PC-3 (cell line): ENCODE measurements at places on chromosomes 12 and 14.
A peak's percentile ranks its signal among the peaks of the same experiment; 100 is the strongest.

GRCh38 chr12:8987685-8988084 lies 1.7 kb upstream of the KLRG1 start:
- DNase-seq = no peak

GRCh38 chr12:113347892-113348291 lies 10.5 kb upstream of the PLBD2 start:
- no peak for DNase-seq

GRCh38 chr14:54356172-54356571 lies 40.6 kb upstream of the CDKN3 start:
- DNase-seq = peak; percentile 100

- DNase-seq = no peak
Observed at GRCh38 chr12:75184516-75184915, 25.1 kb downstream of the KCNC2 start.

GRCh38 chr12:55908726-55909512 lies 18.8 kb downstream of the PYM1 start:
- peak; percentile 42 for DNase-seq

GRCh38 chr12:92561543-92561899 lies 141.3 kb upstream of the PLEKHG7 start:
- DNase-seq = no peak

DNA sequence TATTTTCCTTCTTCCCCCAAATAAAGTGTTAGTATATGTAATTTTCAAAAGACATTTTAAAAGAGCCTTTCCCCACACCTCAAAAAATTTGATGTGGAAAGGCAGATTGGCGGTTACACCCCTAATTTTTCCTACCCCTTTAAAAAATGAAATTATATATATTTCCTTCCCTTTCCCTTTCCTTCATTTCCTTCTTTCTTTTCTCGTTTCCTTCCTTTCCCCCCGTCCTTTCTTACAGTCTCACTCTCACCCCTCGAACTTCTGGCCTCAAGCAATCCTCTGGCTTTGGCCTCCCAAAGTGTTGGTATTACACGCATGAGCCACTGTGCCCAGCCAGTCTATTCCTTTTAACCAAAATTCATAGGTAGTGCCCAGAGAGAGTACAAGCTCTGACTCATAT lies 4.2 kb upstream of the UNC119B start:
- DNase-seq = peak; percentile 46

DNA sequence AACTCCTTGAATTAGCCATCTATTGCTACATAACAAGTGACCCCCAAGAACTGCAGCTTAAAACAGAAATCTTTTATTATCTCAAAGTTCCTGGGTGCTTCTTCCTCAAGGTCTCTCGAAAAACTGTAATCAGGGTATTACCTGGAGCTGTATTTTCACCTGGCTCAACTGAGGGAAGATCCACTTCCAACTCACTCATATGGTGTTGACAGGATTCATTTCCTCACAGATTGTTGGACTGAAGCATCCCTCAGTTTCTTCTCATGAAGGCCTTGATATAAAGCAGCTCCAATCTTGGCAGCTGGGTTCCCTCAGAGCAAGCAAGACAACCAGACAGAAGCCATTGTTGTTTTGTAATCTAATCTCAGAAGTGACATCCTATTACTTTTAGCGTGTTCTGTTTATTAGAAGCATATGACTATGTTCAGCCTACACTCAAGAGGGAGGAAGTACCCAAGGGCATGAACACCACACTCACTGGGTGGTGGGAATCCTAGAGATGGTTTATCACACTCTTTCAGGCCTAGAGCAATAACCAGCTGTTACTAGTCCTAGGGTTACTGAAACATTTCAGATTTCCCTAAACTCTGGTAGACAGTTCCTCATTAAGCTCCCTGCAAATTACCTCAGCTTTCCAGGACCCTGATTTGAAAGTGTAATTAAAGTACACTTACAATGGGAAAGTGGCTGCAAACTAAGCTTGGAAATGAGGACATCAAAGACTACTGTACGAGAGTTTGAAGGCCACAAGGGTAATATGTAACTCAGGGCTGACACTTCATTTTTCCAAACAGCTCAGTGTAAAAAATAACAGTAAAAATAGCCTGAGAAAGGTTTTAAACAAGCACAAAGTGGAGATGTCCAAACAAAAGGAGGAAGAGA lies 222.2 kb downstream of the SEC23A start:
- DNase-seq = no peak

DNA sequence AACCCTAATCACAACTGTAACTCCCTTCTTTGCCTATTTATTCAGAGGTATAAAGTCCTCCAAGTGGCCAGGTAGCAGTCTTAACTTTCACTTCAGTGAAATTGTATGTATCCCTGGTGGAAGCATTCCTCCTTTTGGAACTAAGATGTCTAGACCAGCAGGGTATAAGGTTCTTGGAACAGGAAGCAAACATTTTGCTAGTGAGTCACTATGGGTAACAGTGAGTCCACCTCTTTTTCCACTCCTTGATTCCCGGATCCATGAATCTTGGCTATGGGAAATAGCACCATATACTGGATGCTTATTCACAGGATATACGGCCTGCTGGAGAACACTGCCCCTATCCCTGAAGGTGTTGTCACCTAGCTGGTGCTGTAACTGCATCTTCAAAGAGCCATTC lies 80.2 kb downstream of the KCNA5 start:
- DNase-seq = no peak

- DNase-seq = no peak
Observed at GRCh38 chr14:83646228-83646627, 1883.7 kb upstream of the FLRT2 start.

- DNase-seq = peak; percentile 56
Observed at GRCh38 chr14:52706286-52706685, 714 bp upstream of the PSMC6 start.

DNA sequence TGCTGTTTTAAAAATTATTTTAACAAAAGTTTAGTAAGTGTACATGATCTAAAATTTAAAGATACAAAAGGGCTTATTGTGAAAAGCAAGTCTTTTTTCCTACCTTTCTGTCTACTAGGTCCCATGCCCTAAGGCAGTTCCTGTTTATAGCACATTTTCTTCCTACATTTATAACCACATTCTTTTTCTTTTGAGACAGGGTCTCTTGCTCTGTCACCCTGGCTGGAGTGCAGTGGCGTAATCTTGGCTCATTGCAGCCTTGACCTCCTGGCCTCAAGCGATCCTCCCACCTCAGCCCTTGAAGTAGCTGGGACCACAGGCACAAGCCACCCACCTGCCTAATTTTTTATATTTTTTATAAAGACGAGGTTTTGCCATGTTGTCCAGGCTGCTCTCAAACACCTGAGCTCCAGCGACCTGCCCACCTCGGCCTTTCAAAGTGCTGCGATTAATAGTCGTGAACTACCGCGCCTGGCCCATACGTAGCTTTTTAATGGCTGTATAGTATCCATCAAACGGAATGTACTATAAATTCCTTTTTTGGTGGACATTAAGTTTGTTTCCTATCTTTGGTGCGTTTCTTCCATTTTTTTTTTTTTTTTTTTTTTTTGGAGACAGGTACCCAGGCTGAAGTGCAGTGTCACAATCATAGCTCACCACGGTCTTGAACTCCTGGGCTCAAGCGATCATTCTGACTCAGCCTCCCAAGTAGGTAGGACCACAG lies 20.9 kb downstream of the FRS2 start:
- DNase-seq = no peak

GRCh38 chr12:46459861-46460545 lies 87.4 kb upstream of the SLC38A2 start:
- no peak for DNase-seq

GRCh38 chr12:127548123-127548553 lies 718.8 kb upstream of the TMEM132C start:
- DNase-seq = peak; percentile 94

DNA sequence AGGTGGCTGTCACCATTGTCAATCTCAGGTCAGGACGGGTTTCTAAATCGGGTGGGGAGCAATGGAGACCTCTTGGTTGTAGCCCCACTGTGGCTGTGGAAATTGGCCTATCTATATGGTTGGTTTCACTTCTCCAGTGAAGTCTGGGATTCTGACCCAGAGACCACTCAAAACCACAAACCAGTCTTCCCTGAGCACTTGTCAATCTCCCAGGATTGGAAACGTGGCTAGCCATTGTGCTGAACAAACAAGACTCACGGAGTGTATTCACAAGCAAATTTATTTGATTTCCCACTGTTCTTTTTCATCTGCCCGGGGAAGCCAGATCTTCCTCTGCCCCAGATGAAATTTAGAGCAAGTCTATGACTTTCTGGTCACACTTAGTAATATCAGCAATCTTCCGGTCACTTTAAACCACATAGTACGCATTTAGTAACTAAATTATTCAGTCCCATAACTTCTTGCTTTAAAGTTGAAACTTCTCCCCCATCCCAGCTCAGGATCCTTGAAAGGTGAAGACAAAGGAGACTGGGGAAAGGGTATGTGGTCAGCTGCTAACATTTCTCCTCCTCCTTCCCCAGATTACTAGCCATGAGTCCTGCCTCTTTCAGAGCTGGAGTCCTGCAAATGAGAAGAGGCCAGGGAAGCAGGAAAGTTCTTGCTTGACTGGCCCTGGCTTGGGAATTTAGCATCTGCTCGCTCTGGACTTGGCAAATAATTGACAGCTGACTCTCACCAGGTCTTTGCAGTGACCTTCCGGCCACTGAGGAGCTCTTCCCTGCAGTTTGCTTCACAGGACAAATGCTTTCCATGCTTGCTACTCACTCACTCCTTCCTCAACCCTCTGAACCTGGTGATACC lies 123.2 kb upstream of the MAX start:
- DNase-seq = no peak

DNA sequence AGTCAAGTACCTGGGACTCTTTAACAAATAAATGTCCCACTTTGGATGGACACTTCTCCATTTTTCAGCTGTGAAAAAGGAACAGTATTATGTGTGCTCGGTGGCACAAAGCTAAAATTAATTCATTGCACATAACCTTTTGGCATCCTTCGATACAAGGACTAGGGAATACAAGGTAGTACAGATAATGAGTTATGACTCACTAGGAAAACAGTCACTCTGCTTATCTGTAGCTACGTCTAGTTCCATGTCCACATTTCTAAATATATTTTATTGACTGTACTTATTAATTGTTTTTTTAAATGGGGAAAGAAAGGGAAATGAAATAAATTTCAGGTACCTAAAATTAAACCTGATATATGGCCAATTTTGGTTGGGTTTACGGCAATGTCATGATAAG lies 35.2 kb upstream of the RIC8B start:
- DNase-seq = peak; percentile 15

DNA sequence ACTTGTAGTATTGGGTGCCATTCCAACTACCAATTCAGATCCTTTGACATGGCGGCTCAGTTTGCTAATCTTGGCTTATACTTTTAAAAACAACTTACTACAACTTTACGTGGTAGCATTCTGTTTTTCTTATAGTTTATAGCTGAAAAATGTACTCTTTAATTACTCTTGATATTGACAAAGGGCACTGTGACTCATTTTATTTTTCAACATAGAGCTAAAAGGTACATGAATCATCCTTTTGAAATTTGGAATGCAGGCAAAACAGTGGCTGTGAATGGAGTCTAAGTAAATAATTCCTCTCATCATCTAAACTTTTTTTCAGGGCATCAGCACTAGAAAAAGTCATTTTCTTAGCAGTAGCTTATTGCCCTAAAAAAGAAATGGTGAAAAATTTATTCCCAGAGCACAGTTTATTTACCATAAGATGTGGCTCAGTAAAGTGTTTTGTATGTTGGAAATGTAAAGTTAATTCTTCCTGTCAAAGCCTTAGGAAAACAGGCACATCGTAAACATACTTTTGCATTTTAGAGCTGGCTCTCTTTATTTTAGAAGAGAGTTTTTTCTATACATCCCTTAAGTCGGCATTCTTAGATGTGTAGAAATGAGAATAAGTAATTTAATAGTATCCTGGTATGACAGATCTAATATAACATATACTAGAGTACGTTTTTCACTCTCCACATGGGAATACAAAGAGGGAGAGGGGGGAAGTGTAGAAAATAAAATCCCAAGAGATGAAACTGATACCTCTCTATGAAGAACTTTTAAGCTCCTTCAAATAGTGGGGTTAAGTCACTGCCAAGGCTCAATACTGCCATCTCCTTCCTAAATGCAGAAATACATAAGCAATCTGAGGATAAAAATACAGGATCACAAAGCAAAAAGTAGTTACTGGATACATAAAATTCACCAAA lies 55.2 kb downstream of the SLC25A21 start:
- DNase-seq = peak; percentile 95

DNA sequence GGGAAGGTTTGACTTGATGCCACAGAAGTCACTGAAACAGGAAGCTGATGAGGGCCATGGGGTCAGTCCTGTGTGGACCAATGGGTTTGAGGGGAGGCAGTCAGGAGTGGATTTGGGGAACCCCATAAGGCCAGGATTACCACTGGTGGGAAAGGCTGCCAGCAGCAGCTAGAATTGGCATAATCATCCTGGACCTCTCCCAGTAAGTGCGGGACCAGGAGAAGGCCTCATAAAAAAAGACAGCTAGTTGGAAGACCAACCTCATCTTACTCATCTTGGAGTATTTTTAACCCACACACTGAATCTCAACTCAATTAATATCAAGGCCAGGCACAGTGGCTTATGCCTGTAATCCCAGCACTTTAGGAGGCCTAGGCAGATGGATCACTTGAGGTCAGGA lies 22.7 kb downstream of the TBX3 start:
- no peak for DNase-seq

DNA sequence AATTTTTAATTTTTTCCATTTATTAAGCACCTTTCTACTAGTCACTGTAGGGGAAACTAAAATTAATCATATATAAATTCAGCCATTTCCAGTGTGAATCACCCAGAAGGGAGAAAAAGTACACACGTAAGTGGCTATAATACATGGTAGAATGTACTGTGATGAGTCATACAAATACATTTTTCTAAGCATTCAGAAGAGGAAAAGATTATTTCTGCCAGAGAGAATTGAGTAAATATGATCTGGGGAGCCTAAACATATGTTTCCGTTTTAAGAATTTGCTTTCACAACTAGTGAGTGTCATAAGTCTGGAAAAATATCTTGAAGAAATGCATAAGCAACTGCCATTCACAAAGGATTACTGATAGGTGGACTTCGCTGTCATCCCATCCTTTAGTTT lies 102.8 kb downstream of the TGFB3 start:
- DNase-seq = peak; percentile 91

- DNase-seq = peak; percentile 8
Observed at GRCh38 chr12:93908264-93908663, 231.1 kb downstream of the CRADD start.

DNA sequence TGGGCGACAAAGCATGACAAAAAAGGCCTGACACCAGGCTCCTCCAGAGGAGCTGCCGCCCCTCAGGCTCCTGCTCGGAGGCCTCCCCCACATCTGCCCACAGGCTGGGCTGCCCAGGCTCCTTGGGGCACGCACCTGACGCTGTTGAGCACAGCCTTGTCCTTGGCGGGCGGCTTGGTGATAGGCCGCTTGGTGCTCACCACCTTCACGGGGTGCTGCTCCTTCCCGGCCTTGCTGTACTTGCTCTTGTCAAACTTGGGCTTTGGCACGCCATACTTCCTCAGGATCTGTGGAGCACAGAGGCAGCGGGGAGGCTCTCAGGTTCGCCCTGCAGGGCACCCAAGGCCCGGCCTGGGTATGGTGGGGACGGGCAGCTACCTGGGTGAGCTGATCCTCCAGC lies 53.4 kb downstream of the TRAFD1 start:
- no peak for DNase-seq
